Heart right ventricle (tissue), 16 donors: ENCODE measurements at places on chromosomes 7 and 10. TPM values are rescaled to one million over a fixed set of nuclear protein-coding genes. Genes with fewer than 3 reads are reported as not detected.

GRCh38 chr7:39741942-39742623 is 118.7 kb downstream of the RALA start:
- DNase-seq: peak; percentile 55

GRCh38 chr10:88791924-88792323 is 10.6 kb upstream of the LIPM start:
- no peak for DNase-seq

DNA sequence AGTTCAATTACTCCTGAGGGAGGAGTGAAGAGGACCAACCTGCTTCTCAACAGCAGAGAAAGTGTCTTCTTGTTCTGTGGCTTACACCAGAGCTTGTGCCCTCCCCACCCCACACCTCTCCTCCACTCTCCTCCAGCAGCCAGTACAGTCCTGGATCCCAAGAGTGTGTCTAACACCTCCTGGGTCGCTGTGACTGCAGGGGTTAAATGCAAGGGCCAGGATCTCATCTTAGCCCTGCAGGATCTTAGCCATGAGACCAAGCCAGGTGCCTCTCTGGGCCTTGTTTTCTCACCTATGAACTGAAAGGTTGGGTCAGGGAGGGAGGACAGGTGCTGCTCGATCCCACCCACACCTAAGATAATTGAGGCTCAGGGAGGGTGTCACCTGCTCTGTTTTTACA is 34.5 kb upstream of the MSRB2 start:
- DNase-seq: no peak

- no peak for DNase-seq
Observed at GRCh38 chr10:121570315-121570714, 27.9 kb downstream of the FGFR2 start.

GRCh38 chr10:12844811-12845483 is 156.6 kb downstream of the CCDC3 start:
- no peak for DNase-seq

Gene STK31
- 0.29 TPM for polyA plus RNA-seq
